ENCODE measurements at places on chromosomes 2 and 18.

GRCh38 chr2:219567131-219567530 lies 4.2 kb downstream of the OBSL1 start:
- DNase-seq, result no peak

DNA sequence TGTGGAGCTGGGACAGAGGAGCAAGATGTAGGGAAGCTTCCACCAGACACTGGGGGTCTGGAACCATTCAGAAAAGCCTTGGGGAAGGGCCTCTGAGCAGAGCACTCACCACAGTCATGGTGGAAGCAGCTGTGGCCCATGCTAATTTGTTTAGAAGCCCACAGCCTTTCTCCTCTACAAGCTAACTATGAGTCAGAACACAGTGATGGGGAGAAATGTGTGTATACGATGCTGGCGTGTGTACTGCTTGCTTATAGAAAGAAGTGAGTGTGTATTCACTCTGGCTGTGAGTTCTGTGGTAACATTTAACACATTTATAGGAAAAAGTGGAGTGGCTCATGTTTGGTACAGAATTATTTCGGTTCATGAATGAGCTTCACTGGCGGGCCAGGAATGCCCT lies 157.0 kb upstream of the ACAA2 start:
- no peak for DNase-seq

DNA sequence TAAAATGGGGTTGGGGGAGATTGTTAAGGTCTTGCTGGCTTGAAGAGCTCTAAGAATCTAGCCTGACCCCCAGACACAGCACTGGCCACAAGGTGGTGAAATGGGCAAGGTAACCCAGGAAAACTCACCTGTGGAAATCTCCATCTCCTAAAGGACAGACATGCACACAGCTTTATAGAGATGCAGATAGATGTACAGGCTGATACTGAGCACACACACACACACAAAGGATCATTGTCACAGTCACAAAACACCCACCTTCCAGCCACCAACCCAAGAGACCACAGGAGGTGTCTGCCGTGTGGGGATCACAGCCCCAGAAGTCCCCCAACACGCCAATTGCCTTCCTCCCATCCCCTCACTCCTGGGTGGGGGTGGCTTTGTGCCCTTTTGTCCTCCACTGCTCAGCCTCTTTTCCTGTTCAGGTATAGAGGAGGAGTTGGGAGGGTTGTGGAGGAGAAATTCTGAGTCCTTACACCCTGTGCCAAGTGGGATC lies 3.2 kb upstream of the CYP26B1 start:
- no peak for DNase-seq

DNA sequence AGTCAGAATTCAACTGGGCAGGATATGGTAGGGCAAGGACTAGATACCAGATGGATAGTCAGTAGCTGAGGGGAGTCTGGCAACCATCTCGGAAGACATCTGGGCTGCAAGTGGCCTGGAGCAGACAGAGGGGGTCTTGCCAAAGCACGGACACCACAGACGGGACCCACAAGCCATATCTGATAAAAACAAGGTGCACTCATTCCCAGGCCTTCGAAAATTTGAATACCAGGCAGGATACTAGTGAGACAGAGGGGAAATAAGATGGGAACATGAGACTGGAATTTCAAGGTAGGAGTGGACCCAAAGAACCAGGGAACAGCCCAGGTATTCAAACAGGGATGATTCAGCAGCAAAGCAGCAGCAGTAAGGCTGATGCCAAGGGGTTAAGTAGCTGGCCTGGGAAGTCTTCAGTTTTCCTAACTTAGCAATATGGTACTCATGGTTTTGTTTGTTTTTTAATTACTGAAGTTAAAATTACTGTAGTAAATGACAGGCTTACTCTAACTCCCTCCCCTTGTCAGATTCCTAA lies 144.9 kb upstream of the NCKAP5 start:
- no peak for DNase-seq

GRCh38 chr2:36777788-36778187 lies 81.3 kb downstream of the VIT start:
- DNase-seq, result no peak

DNA sequence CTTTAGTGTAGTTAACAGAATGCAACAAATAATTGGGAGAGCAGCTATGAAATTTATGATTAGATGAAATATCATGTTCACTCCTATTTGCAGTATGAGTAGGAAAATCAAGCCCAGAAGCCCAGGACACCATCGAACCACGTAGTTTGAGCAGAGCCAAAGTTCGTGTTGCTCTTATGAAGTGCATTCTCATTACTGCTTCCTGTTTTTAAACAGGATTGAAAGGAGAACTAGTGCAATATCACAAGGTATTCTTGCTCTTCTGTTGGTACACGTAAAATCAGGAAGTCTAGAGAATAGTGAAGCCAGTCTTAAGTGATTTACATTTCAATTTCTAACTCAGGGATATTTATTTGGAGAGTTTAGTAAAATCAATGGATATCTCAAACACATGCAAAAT lies 21.1 kb downstream of the ARHGAP15 start:
- no peak for DNase-seq

Measured in NCI-H1930 (cell line).